ENCODE measurements at places on chromosomes 3 and 15.

GRCh38 chr3:55668359-55668758, 181.3 kb upstream of the WNT5A start:
- DNase-seq, result no peak

GRCh38 chr15:77001966-77002365, 7.0 kb downstream of the PSTPIP1 start:
- DNase-seq, result no peak

- no peak for DNase-seq
Measured at GRCh38 chr3:146505516-146505915, 36.2 kb upstream of the PLSCR2 start.

DNA sequence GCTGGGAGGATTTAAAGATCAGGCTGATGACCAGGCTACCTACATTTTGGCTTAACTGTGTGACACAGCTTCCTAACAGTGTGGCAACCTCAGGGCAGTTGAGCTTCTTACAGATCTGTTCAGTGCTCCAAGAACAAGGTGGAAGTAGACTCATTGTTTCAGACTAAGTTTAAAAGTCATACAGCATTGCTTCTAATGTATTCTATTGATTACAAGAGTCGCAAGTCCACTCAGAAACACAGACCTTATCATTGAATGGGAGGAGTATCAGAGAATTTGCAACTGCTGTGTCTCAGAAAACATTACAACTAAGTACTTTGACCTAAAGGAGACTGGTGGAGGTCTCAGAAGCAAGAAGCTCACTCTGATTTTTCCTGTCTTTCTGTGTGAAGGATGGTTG, 579.5 kb upstream of the TGFBR2 start:
- DNase-seq, result no peak

DNA sequence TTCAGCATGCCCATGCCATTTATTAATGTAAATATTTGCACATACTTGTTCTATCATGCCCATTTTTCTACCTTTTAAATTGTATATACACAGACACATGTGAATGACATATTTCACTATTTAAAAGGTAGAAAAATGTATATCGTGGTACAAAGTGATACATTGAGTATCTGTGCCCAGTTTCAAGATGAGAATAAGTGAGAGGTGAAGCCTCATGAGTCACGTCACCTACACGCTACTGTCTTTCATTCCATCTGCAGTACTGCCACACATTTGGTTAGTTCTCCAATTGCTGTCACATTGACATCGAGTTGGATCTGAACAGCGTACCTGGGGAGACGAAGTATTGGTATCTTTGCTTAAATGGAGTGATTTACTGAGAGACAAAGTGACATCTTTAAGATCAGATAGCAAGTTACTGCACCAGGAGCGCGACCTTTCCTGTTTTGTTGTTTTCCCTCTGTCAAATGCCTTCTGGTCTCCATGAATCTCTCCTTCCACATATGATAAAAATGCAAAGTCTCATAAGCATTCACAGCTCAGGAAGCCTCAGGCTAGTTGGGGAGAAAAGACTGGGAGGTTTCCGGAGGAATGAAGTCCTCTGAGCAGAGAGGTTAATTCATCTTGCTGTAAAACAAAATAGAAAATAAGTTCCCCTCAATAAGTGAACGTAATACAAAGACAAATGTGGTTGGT, 12.0 kb downstream of the GREM1 start:
- DNase-seq, result no peak

DNA sequence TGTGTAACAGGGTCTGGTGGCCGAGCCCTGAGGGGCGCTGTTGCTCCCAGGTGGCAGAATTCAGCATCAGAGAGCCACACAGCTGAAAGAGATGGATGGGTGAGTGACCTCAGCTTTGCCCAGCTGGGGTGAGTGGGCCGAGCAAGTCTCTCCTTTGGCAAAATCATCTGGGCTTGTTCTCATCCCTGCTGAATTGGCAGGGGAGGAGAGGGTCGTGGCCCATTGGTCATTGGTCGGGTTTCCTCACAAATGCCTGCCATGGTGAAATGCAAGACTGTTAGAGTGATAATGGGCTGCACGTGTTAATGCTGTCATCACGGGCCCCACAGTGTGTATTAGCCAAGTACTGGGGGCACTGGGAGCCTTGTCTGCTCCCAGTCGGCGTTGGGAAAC, 15.9 kb downstream of the ABHD2 start:
- no peak for DNase-seq
